Ammon's horn (tissue), 1 donor: ENCODE measurements at places on chromosomes 7 and 10.
A peak's percentile ranks its signal among the peaks of the same experiment; 100 is the strongest.

- DNase-seq, result no peak
These were observed 65.9 kb upstream of the LRRN3 start for GRCh38 chr7:111025006-111025405.

GRCh38 chr7:46292741-46293140 lies 371.7 kb upstream of the IGFBP3 start:
- DNase-seq, result no peak

GRCh38 chr10:95792874-95793285 lies 36.9 kb downstream of the ENTPD1 start:
- DNase-seq, result peak; percentile 52

DNA sequence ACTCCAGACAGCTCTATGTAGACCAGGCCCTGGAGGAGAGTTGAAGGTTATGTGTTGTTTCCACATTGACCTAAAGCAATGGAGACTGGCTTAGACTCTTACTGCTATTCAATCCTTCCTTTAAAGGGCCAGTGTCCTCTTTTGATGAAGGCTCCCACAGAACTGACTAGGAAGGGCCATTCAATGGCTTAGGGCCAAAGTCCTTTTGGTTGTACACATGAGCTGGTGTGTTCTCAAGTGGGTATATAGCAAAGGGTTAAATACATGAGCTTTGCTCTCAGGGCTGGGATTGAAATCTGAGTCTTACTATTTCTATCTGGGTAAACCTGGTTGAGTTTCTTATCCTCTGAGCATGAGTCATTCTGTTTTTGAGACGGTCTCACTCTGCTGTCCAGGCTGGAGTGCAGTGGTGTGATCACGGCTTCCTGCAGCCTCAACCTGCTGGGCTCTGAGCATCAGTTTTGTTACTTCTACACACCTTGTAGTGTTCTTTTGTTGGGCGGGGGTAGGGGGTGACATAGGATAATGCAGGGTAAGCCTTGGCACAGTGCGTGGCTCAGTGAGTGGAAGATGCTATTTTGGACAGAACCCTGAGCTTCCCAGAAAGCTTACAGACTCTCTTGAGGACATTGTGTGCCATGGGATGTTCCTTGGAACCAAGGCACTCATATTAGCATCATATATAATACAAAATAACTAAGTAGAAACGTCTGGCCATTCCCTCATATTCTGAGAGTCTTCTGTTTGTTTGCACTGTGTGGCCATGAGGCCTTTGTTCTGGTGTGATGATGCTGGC lies 90.1 kb downstream of the ABCC2 start:
- no peak for DNase-seq

DNA sequence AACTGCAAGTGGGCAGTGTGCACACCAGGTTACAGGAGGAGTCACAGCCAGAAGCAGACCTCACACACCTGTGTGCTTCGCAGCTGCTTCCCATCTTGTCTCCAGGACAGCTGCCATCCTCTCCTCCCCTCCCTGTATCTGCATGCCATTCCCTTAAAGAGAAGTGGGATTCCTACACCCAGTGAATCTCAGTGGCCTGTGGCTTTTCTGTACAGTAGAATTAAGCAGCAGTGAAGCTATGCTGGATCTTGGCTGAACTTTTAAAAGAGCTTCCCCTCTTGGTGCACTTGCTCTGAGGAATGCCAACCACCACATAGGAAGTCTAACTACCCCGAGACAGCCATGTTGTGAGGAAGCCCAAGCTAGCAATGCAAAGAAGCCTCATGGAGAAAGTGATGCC lies 236.5 kb upstream of the ZMIZ1 start:
- no peak for DNase-seq

- no peak for DNase-seq
These were observed 77.3 kb upstream of the PPIF start for GRCh38 chr10:79269969-79270368.
